ENCODE measurements at places on chromosomes 5 and 9.

GRCh38 chr5:54601411-54602230 lies 84.1 kb downstream of the SNX18 start:
- no peak for DNase-seq

DNA sequence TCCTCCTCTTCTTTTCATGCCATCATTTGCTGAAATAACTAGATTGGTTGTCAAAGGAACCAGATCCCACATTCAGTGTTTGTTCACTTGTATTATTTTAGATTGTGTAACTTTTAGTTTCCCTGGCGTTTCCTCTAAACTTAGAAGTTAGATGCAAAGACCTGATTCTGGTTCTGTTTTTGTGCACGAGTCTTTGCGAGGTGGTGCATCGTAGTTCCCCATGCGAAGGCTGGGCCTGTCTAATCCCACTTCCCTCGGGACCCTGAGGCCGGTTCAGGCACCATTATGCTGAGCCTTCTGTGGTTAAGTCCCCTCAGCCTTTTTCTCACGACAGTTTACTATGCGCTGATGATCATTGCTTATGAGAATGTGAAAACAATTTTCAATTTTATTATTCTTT lies 219.1 kb upstream of the OTULINL start:
- DNase-seq: no peak

DNA sequence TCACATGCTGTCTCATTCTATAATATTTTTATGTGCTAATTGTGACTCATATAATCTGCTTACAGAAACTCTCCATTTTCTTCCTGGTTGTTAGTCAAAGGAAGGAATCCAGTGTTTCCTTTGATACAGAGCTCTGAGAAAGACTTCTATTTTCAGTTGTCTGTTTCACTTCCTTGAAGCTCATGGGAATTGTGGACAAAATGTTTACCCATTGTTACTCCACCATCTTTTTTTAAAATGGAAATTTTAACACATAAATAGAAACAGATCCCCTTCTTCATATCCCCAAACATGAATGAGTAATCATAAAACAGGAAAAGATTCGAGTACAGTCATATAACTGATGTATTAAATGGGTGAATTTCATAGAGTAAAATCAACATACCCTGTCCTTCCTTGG lies 42.0 kb upstream of the KCNN2 start:
- no peak for DNase-seq

DNA sequence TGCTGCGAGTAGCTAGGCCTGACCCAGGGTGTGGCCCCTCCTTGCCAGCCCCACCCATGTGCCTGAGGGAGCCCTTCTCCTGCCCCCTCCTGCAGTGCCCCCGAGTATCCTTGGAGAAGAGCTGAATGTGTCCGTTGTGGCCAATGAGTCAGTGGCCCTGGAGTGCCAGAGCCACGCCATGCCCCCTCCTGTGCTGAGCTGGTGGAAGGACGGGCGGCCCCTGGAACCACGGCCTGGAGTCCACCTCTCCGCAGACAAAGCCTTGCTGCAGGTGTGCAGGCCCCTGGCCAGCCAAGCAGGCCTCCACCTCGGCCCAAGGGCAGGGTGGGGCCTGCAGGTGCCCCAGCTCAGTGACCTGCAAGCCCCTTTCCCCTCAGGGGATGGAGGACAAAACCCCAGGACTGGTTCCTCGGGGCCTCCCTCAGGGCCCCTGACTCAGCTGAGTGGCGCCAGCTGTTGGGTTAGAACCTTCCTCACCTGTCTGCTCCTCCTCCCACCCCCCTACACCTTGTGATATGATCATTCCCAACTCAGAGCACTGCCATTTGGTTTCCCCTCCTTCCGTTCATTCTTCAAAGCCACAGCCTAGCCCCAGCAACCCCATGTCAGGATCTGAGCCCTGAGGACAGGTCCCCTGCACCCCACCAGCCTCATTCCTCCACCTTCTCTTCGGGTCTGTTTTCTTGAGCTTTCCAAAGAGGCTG lies 80.0 kb upstream of the ASS1 start:
- no peak for DNase-seq

GRCh38 chr9:1743121-1743960 lies 271.8 kb upstream of the SMARCA2 start:
- DNase-seq: no peak

DNA sequence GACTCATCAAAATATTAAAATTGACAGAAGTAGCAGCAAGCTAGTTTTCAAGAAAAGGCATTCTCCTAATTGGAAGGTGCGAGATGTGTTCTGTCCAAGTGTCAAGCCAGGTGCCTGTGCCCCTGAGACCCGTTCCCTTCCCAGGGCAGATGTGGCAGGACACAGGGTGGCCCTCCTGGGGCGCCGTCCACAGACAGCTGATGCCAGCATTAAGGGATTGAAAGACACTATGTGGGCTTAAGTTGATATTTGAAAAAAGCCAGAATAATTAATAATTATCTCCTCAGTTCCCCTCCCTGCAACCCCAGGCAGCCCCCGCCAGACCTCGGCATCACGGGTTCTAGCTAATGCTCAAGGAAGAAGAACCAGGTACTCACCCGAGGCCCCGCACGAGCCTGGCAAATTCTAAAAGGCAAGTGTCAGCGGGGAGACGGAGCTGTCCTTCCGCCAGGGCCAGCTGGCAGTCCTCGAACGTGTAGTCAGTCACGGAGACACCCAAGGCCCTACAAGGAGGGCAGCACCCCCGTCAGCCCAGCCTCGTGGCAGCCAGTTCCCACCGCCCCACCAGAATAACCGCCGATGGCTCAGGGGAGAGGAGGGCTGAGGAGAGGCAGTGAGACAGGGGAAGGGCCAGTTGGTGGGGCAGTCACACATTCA lies 29.1 kb upstream of the SLC6A3 start:
- no peak for DNase-seq

DNA sequence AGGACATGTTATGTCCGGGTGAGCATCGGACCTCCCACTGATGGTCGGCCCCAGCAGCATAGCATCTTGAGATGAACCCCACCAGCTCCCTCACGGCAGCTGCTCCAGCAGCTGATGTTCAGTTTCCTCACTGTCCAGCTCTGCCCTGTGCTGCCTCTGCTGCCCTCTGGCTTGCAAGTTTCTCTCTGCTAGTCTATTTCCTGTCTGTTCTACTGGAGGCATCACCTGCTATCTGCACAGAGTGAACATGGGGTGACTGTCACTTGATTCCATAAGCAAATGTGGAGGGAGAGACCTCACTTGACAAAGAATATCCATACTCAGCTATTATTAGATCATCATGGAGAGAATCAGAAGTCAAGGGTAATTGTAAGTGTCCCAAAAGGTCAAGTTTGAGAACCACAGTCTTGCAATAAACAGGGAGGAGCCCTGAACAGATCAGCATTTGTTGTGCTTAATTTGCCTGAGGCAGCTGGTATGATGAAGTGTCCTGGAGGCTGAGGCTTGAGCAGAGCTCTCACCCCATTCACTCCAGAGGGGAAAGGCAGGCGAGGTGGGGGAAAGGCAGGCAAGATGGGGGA lies 702.8 kb downstream of the SEMA5A start:
- no peak for DNase-seq

DNA sequence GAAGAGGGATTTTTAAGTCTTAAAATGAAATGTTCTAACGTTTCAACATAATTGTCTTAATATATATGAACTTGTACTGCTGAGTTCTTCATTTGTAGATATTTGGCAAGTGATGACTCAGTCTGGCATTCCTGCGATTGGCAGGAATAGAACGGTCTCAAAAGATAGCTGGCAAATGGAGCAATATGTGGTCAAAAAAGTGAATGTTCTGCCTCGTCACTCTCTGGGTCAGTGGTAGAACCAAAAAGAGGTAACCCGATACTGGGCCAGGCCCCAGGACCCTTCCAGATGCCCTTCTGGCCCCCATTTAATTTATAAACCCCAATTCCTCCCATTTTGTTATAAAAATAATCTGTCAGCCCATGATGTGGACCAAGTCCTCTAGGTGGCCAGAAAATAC lies 39.2 kb downstream of the ZNF366 start:
- DNase-seq: no peak

Data from right renal cortex interstitium (tissue), 3 donors.